ENCODE measurements at places on chromosomes 7 and 10.

GRCh38 chr10:21526188-21526859 lies 842 bp upstream of the SKIDA1 start:
- DNase-seq, result no peak

GRCh38 chr10:32147730-32148129 lies 91.5 kb upstream of the KIF5B start:
- DNase-seq, result no peak

- no peak for DNase-seq
These were observed 6.6 kb downstream of the ADAMTS14 start for GRCh38 chr10:70678757-70679489.

GRCh38 chr7:2231992-2232765 lies 566 bp downstream of the MAD1L1 start:
- no peak for DNase-seq

- no peak for DNase-seq
These were observed 165.3 kb upstream of the ZMIZ1 start for GRCh38 chr10:78903341-78903940.

GRCh38 chr7:8134089-8134733 lies 127.8 kb downstream of the ICA1 start:
- no peak for DNase-seq

GRCh38 chr7:39811161-39811614 lies 138.9 kb upstream of the CDK13 start:
- no peak for DNase-seq

- peak; percentile 24 for DNase-seq
These were observed 46.2 kb downstream of the GPAM start for GRCh38 chr10:112137154-112137987.

DNA sequence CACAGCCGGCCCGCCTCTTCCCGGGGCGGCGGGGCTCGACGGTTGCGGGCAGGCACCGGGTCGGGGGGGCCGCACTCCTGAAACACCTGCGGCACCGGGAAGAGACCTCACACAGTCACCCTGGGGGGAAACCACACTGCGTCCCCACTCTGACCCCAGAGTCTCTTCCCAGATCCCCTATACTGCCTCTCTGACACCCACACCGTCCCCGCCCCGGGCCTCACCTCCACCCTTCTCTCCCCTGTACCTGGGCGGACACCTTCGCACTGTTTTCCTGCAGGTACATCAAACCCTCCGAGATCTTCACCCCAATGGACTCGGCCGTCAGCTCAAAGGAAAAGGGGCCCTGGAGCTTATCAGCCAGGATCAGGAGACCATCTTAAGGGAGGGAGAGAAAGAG lies 3.4 kb upstream of the GAL3ST4 start:
- DNase-seq, result no peak

- DNase-seq, result no peak
These were observed 85.8 kb downstream of the LHFPL3 start for GRCh38 chr7:104414216-104414615.

- DNase-seq, result no peak
These were observed 1.3 kb downstream of the RFC2 start for GRCh38 chr7:74252893-74253292.

GRCh38 chr10:17062955-17063484 lies 66.6 kb downstream of the CUBN start:
- DNase-seq, result peak; percentile 79

GRCh38 chr10:89887406-89887805 lies 186.0 kb downstream of the KIF20B start:
- DNase-seq, result no peak

GRCh38 chr7:116041615-116042014 lies 11.1 kb upstream of the TFEC start:
- no peak for DNase-seq

DNA sequence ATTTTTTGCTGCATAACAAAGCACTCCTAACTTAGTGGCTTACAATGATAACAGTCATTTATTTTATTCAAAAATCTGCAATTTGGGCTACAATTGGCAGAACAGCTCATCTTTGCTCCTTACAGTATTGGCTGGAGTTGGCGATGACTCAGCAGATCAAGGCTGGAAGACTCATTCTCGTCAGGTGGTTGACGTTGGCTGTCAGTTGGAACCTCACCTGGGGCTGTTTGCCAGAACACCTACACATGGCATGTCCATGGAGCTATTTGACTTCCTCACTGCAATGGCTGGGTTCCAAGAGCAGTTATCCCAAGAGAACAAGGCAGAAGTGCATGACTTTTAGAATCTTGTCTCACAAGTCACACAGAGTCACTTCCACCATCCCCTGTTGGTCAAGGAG lies 75.1 kb downstream of the NOD1 start:
- DNase-seq, result no peak

DNA sequence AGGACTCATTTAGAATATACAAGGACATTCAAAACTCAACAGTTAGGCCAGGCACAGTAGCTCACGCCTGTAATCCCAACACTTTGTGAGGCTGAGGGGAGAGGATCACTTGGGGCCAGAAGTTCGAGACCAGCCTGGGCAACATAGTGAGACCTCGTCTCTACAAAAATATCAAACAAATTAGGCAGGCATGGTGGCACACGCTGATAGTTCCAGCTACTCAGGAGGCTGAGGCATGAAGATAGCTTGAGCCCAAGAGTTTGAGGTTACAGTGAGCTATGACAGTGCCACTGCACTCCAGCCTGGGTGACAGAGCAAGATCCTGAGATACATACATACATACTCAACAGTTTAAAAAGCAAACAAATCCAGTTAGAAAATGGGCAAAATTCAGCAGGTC lies 44.9 kb downstream of the GNA12 start:
- no peak for DNase-seq

DNA sequence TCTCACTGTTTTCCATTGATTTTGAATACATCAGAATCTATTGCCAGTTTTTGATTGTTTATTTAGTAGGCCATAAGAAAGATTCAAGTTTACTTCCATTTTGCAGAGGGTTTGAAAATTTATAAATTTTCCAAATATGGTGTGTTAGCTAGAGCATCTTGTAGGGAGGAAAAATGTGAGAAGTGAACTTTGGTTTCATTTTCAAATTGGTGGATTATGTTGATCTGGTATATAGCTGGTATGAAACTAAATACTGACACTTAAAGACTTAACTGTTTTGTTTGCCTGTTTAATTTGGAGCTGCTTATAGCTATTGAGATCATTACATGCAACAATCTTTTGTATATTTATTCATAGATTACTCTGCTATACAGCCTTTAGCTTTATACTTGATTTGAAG lies 108.1 kb downstream of the ADAM22 start:
- no peak for DNase-seq

- no peak for DNase-seq
These were observed 6.2 kb downstream of the ADIRF start for GRCh38 chr10:86974484-86974883.

DNA sequence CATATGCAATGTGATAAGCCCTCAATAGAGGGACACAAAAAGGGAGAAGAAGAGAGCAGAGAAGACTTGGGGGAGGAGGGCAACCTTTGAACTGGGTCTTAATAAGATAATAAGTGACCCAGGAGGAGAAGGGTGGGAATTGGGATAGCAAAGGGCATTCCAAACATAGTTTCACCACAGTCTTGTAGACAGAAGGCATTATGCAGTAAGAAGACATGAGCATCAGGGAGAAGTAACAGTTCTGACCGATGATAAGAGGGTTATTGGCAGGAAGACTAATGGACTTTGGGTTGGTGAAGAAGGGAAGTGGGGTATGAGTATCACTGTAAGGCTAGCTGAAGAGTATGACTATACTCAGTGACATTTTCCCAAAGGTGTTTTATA lies 63.6 kb downstream of the TES start:
- no peak for DNase-seq

DNA sequence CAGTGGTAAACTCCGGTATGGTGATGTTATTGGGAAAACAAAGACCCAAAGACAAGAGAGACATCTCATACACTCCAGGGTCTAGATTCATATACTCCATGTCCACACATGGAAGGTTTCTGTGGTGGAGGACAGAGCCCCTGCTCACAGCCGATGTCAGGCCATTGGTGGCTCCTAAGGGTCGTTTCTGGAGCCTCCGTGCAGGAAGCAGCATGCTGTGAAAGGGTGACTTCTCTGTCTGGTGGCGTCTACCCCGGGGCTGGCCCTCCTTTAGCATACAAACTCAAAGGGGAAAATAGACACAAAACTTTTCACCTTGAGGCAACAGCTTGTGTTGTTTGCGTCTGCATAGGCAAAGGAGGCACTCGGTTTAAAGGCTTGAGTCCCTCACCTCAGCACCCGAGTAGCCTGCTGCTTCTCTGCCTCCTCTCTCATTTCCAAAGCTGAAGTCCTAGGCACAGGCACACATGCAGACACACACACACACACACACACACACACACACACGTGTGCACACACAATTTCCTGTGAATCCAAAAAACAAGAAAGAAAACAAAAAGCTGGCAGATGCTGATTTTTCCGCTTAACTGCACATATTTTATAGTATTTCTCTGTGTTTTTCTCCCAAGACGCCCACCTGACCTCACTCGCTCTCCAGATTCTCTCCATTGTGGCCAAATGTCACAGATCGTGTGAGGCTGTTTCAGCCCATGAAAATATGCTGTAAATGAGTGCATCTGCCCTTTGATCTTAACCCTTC lies 601.4 kb upstream of the MGMT start:
- no peak for DNase-seq

- DNase-seq, result peak; percentile 26
These were observed 181.3 kb upstream of the FEZF1 start for GRCh38 chr7:122485856-122486255.

DNA sequence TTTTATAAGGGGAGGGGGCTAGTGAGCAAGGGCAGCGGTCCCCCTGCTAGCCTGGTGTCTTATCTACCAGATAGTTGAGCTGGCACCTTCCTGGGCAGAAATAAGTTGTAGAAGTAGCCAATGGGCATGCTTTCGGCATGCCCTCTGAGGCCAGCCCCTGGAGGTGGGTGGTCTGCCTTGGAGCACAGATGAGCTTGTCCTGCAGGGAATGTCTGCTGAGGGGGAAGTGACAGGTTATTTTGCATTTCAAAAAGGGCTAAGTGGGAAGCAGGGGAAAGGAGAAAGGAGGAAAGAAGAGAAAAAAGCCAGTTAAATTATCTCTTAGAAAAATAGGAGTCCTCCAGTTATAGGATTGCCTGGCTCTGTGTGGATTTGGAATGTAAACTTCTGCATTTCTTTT lies 88.9 kb downstream of the GPR26 start:
- no peak for DNase-seq

GRCh38 chr10:86363184-86363832 lies 3.3 kb downstream of the GRID1 start:
- DNase-seq, result no peak

DNA sequence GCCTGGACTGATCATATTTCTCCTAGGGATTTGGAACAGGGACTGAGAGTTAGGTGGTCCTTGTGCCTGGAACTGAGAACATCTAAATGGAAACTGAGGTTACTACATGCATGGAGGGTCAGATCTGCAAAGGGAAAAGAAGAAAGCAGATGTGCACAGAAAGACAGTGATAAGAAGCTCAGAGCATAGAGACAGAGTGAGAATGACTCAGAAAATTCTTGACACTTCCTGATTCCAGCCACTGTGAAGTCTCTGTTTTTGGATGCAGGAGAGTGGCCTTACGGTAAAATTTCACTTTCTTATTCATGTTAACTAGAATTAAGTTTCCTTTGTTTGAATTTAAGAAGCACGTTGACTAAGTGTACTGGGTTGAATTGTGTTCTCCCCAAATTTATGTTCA lies 241.7 kb downstream of the TMEM26 start:
- DNase-seq, result no peak

GRCh38 chr10:95363303-95363912 lies 72.6 kb upstream of the PDLIM1 start:
- DNase-seq, result peak; percentile 35

DNA sequence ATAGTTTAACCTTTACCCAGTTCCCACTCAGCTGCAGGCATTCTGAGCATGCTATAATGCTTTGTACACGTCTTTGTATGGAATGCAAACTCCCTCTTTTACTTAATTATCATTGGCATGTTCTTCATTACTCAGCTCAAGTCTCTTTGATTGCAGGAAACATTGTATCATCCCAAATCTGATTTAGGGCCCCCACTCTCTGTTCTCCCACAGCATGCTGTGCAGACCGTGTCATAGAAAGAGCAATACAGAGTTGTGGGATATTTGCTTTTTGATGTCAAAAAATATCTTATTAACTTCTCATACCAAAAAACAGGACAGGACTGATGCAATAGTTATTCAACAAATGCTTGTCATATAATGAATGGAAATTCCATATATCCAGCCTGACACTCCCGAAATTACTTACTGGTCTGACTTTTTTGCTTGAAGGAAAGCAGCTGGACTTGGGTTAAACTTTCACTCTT lies 1081.5 kb upstream of the C7orf33 start:
- DNase-seq, result peak; percentile 19

DNA sequence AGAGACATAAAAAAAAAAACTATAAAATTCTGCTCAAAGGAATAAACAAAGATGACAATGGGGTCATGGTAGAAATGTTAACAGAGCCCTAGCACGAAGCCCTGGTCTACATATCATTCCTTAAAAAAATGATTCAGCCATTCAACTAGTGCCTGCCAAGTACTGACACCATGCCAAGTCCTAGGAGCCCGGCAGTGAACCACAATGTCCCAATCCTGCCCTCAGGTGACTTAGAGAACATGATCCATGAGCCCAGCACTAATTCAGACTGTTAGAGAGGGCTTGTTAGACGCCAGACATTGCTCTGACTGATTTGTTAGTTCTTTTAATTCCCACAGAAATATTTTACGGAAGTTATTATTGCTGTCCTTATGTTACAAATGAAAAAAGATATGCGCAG lies 67.3 kb upstream of the VWC2 start:
- DNase-seq, result no peak

DNA sequence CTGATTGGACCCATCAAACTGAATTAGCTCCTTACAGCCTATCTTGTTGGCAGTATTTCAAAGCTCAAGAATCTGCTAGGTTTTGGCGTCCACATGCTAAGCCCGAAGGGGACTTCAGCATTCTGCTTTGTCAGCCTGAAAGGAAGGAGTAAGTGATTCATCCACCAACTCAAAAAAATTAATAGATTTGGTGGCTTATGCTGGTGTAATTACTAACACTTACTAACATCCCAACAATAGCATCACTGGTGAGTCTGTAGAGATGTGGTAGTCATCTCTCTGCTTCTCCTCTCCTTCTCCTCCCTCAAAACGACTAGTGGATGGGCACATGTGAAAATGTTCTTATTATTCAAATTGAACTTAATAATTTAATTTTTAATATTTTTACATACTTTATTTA lies 53.8 kb upstream of the EGR2 start:
- no peak for DNase-seq

GRCh38 chr10:90319188-90319914 lies 538.5 kb downstream of the HTR7 start:
- no peak for DNase-seq

GRCh38 chr10:33326933-33327332 lies 7.5 kb downstream of the NRP1 start:
- no peak for DNase-seq

GRCh38 chr10:89478739-89479654 lies 56.4 kb downstream of the SLC16A12 start:
- DNase-seq, result no peak

GRCh38 chr10:87677595-87677994 lies 17.9 kb downstream of the PAPSS2 start:
- no peak for DNase-seq

- no peak for DNase-seq
These were observed 171.9 kb upstream of the LANCL2 start for GRCh38 chr7:55193245-55193644.
